IPS DF 6.9 (cell line): ENCODE measurements at places on chromosomes 7 and 10.

DNA sequence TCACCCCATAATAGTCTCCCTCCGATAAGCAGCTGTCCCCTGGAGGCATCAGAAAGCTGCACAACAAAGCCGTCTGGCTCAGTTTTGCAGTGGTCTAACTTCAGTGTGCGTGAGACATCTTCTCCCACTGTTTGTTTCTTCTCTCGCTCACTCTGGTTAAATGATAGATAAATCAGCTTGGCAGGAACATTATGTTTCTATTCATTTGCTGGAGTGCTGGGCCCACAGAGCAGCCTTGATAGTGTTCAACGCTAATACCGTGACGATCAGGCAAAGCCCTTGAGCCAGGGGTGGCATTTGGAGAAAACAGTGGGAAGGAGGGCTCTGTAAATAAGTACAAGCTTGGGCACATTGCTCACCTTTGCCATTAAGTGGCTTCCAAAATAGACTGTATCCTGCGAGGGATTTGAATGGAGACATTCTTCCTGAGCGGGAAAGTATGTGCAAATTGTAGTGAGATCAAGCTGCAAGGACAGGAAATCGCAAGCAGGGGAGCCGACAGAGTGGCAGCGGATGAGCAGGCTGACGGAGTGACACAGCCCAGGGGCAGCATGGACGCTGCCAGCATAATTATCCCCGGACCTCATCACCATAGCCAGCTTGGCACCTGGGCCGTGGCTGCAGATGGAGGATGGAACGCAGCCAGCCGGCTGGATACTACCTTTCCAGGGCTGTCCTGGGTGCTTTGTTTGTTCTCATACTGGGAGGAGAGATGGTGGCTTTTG, 256.8 kb upstream of the FZD8 start:
- DNase-seq = no peak
- no peaks in the 10 kb centered on the region for H3K27me3 ChIP-seq
- no peaks in the 10 kb centered on the region for H3K36me3 ChIP-seq
- H3K4me1 ChIP-seq = peaks cover 2% of the 10 kb centered on the region
- no peak overlapping the region for H3K27ac ChIP-seq
- no peak overlapping the region for H3K4me3 ChIP-seq

DNA sequence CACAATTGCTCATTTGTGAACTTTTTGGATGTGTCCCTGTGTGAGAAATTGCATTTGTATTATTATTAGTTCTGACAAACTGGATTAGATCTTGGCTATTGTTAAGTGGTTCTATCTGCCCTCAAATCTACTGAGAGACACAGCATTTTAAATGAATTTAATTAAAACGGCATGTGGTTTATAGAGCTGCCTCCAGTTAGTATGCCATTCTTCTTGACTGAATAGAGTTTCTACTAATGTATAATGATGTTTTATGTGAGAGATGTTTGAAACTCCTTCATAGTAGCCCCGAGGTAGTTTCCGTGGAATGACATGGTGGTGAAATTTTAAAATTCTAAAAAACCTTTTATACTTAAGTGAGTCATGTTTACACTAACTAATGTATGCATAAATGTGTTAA, 110.9 kb downstream of the DYNC1I1 start:
- no peak overlapping the region for H3K27ac ChIP-seq
- no peak overlapping the region for H3K4me3 ChIP-seq
- no peaks in the 10 kb centered on the region for H3K4me1 ChIP-seq
- no peaks in the 10 kb centered on the region for H3K36me3 ChIP-seq
- H3K27me3 ChIP-seq = no peaks in the 10 kb centered on the region

DNA sequence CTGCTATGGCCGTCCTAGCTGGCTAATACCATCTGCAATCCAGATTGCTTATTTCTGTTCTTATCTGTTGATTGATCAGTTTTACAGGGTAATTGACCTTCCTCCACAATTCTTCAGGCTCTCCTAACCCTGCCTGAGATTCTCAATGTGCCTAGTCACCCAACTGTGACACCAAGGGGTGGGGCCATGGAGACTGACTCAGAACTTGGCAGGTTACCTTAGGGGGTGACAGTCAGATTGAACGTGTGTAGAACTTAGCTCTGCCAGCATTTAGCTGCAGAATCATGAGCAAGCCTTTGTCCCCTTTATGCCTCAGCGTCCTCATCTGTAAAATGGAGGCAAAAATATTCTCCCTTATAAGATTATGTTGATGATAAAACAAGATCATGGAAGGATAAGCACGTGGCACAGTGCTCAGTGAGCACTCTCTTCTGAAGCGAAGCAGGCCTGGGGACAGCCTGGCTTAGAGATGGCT, 19.1 kb upstream of the LEP start:
- 0 out of 2 replicates have a peak, but pooled peaks cover 1% of the 10 kb centered on the region for H3K4me1 ChIP-seq
- H3K4me3 ChIP-seq = no peak overlapping the region
- H3K27ac ChIP-seq = no peak overlapping the region
- no peaks in the 10 kb centered on the region for H3K36me3 ChIP-seq
- no peaks in the 10 kb centered on the region for H3K27me3 ChIP-seq

DNA sequence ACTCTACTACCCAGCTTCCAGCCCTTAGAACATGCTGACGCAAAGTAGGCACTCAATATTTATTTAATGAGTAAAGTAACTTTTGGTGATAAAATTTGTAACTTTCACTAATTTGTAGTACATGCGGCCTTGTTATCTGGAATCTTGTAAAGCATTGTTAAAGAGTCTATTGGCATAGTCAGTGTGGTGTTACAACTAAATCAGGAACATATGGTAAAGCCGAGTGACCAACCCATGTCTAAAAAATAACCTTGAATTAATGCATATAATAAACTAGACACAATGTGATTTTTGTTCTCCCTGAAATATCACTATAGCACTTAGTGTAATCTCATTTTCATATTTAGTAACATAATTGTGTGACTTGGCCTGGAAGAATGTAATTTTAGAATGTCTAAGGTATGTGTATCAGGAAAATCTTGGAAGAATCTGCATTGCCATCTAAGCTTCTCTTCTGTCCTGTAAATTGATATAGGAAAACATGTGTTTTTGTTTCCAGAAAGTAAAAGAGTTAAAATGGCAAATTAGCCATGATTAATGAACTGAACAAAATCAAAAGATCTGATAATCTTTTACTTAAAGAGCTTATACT, 256.7 kb upstream of the GNAI1 start:
- no peaks in the 10 kb centered on the region for H3K36me3 ChIP-seq
- H3K27me3 ChIP-seq = no peaks in the 10 kb centered on the region

DNA sequence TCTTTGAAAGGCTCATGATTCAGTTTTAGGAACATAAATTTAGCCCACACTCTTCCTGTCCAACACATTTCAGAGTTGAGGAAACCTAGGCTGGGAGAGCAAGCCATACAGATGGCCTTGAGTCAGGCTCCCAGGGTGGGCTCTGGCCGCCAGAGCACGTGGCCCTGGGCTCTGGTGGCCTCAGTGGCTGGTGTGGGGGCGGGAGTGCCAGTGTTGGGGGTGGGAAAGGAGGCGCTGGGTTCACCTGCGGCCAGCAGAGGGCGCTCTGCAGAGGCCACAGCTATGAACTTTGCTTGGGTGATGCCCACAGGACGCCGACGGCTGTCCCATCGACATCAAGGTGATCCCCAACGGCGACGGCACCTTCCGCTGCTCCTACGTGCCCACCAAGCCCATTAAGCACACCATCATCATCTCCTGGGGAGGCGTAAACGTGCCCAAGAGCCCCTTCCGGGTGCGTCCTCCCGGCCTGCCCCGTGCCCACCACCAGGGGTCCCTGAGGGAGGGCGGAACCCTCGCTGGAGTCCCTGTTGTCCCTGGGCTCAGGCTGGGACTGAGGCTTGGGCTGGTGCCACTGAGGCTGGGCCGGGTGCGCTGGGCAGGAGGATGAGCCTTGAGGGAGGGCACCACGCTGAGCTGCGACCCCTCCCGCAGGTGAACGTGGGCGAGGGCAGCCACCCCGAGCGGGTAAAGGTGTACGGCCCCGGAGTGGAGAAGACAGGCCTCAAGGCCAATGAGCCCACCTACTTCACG, 11.9 kb downstream of the FLNC start:
- no peak for DNase-seq
- H3K4me1 ChIP-seq = no peaks in the 10 kb centered on the region
- H3K27me3 ChIP-seq = no peaks in the 10 kb centered on the region
- H3K27ac ChIP-seq = no peak overlapping the region

DNA sequence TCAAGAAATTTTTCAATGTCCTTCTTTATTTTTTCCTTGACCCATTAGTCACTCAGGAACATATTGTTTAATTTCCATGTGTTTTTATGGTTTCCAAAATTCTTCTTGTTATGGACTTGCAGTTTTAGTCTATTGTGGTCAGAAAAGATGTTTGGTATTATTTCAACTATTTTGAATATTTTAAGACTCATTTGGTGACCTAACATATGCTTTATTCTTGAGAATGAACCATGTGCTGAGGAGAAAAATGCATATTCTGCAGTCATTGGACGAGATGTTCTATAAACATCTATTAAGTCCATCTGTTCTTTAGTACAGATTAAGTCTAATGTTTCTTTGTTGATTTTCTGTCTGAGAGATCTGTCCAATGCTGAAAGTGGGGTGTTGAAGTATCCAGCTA, 42.3 kb upstream of the MDFIC start:
- no peaks in the 10 kb centered on the region for H3K27me3 ChIP-seq
- no peak overlapping the region for H3K27ac ChIP-seq
- H3K4me3 ChIP-seq = no peak overlapping the region
- H3K36me3 ChIP-seq = no peaks in the 10 kb centered on the region
- no peak for DNase-seq
